ENCODE measurements at places on chromosomes 2 and 18.

GRCh38 chr2:85550486-85550885 lies 10.8 kb downstream of the GGCX start:
- no peak for DNase-seq

- no peak for DNase-seq
Observed at GRCh38 chr2:50535256-50535655, 496.7 kb downstream of the NRXN1 start.

DNA sequence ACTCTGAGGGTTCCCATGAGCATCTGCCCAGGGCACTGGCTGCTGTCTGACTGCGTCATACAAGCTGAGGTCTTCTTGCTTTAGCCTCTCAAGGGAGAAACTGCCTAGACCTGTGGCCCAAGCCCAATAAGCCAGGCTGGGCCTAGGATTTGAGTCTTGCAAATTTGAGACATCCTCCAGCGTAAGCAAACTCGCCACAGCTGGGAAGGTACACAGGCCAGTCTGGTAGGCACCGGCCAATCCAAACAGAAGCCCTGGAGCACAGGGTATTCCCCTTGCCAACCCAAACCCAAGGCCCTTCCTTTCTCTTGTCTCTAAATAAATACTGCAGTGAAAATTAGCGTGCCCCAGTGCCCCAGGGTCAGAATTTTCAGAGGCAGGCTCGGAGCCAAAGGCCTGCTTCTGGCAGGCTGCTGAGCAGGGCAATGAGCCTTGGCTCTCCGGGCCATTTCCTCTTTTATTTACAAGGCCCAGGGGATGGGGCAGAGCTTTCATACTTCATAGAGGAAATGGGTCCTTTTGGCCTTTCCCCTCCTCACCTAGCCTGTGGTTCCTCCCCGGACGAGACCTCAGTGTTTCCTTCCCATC lies 33.3 kb downstream of the POLR1A start:
- DNase-seq = no peak

- no peak for DNase-seq
Observed at GRCh38 chr2:175574069-175574468, 392.6 kb upstream of the ATP5MC3 start.
